ENCODE measurements at places on chromosomes 1 and 21.

DNA sequence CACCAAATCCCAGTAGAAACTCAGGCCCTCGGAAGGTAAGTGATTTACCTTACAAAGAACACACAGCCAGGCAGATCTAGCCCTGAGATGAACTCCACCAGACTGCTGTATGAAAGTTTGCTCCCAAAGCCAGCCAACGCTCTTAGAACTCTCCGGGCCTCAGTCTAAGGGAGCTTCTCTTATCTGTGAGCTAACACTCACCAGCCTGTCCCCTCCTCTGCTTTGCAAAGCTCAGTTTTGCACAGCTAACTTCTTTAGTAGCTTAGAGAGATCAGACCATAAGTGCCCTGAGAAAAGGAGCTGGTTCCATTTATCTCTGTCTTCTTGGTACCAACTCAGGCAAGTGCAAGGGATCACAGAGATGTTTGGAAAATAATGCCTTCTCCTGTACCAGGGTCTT is 195.8 kb upstream of the JUN start:
- no peak for DNase-seq

GRCh38 chr1:116472431-116472961 is 98.3 kb downstream of the CD58 start:
- no peak for DNase-seq

- DNase-seq = no peak
These were observed 28.7 kb downstream of the RSPH1 start for GRCh38 chr21:42467140-42467983.

- DNase-seq = peak; percentile 2
These were observed 211.4 kb downstream of the PTPRC start for GRCh38 chr1:198850196-198850595.

GRCh38 chr1:182680901-182681567 is 3.4 kb downstream of the RGS8 start:
- peak; percentile 7 for DNase-seq

GRCh38 chr1:173002891-173003838 is 47.6 kb downstream of the TNFSF18 start:
- no peak for DNase-seq

DNA sequence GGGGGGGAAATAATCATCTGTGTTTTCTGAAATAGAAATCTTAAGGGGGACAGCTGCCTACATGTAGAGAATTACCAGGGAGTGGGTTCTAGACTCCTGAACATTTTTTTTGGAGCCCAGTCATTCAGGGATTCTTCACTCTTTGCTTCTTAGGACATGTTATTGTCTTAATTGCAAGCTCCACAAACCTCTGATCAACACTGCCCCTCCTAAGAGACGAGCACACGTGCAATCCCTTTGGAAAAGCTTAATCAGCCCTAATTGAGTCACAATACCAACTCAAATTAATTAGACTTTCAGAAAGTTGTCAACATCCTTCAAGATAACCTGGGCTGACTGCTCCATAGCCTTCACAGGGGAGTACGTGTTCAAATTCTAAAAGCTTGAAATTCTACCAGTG is 21.4 kb downstream of the RGS8 start:
- DNase-seq = no peak

GRCh38 chr1:11806307-11806936 is 431 bp downstream of the CLCN6 start:
- peak; percentile 28 for DNase-seq

DNA sequence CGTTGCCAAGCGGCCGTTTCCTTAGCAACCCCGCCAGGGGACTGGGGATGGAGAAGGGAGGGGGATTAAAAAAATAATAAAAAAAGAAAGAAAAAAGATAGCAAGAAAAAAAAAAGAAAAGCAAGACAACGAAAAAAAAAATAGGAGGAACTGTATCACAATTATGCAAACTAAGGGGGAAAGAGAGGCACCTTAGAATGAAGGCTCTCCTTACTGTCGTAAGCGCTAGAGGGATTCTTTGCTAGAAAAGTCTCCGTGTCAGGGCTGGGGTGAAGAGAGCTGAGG is 625 bp upstream of the NEGR1 start:
- DNase-seq = no peak

- no peak for DNase-seq
These were observed 34.7 kb downstream of the NGF start for GRCh38 chr1:115303364-115303763.

DNA sequence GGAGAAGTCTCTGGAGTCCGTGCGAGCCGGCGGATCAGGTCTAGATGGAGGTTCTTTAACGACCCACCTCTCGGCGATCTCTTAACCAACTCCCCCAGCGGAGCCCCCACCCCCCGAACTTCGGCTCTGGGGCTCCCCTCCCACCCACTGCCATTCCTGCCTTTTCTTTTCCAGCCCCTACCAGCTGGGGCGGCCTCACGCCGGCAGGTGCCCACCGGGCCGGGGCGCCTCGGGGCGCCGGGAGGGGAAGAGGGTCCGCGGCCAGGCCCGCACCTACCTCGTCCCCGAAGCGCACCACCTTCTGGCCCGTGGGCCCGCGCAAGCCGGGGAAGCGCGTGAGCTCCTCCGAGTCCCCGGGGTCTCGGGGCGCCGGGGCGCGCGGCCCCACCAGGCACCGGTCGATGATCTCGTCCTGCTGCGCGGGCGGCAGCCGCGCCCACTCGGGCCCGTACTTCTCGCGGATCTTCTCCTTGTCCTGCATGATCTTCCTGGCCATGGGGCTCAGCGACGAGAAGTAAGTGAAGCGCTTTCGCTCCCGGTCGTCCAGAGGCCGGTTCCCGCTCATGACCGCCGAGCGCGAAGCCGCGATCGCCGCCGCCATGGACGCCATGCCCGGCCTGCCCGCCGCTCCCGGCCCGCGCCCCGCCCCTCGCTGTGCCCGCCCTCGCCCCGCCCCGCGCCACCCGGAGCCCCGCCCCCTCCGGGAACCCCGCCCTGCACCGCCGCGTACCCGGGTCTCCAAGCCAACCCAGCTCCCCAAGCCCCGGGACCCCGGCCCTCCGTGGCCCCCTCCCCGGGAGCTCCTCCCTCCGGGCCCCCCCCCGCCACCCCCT is at the start of gene C1orf198:
Gene C1orf198, minus strand, starts transcription at position 619 of the 833 bp plus-strand sequence. Its CDS starts 9 bp downstream, at position 610.
- peak; percentile 26 for DNase-seq

GRCh38 chr1:160680399-160680798 is 31.2 kb downstream of the CD48 start:
- DNase-seq = no peak

- peak; percentile 40 for DNase-seq
These were observed 127.2 kb downstream of the IGSF21 start for GRCh38 chr1:18234790-18235242.

DNA sequence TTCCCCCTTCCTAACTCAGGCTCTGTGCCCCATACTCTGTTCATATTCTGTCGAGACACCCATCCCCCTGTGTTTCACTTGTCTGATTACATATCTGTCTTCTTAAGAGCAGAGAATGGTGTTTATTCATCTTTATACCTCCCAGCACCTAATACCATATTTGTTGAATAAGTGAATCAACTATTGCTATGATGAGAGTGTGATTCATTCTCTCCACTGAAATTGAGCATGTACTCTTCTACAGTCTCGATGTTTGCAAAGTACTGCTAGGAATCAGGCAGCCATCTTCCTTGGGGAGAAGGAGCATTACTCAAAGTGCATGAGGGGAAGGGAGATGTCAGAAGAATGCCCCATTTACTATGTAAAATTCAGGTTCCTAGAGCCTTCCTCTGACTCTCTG is 27.0 kb downstream of the TBX15 start:
- no peak for DNase-seq

GRCh38 chr1:68608289-68608688 is 111.4 kb upstream of the DEPDC1 start:
- DNase-seq = no peak

GRCh38 chr1:208006258-208006920 is 95.5 kb upstream of the CD34 start:
- DNase-seq = no peak

GRCh38 chr1:248814351-248814750 is 11.4 kb downstream of the SH3BP5L start:
- no peak for DNase-seq

DNA sequence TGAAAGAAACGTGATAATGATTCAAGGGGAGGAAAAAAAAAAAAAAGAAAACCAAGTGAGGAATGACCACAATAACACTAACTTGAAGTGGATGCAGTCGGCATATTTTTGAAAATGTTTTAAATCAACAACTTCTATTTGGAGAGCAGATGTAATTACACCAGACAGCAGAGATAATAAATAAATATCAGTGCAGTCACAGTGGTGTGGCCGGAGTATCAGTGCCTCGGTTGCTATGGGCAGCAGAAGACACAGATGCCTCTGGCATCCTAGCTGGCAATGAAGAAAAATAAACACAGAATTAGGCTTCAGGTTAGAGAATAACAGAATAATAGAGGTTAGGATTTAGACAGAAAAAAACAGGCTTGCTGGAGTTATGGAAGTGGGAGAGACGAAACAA is 888.3 kb downstream of the LTN1 start:
- DNase-seq = no peak

DNA sequence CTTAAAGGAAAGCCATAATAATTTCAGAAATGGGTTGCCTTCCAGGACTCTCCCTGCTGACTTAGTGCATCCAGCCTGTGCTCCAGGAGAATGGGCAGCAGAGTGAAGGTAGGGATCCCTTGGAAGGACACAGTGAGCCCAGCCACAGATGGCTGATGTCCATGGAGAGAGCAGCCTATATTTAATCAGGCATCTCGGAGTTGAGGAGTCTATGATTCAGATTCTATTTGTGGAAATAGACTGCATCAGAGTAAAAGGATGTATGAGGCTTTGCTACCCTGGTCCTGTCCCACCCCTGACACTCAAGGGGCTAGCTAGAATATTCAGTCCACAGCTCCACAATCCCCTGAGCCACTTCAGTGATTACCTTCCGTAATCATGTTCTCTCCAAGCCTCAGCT is 43.8 kb upstream of the PBX1 start:
- no peak for DNase-seq

DNA sequence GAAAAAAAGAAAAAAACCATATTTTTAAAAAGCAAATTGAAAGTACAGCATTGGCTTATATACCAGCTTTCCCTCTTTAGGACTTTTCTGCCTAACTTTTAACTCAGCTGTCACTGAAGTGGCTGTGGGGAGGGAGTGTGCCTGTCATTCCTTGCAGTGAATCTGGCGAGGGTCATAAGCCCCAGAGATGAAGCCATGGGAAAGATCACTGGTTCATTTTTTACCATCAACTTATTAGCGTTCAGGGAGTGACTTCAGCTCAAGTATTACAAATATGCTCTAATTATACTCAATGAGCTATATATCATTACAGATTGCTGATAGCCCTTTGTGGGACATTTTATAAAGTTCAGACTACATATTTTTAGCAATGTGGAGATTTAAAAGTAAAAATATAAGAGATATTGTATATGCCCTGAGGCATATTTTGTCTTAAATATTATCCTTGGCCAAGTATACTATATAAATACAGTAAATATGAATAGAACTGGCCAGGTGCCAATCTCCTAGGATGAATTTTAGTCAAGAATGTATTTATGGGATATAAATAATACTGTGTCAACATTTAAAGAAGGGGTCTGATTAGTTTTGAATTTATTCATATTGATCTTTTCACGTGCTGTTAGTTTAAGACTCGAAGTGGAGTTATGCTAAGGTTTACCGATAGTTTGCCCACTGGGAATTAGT is 4.4 kb downstream of the TGFB2 start:
- DNase-seq = no peak

- peak; percentile 58 for DNase-seq
These were observed 470 bp downstream of the RPRD2 start for GRCh38 chr1:150364231-150365003.

GRCh38 chr1:3871451-3871805 is 14.2 kb downstream of the DFFB start:
- no peak for DNase-seq

DNA sequence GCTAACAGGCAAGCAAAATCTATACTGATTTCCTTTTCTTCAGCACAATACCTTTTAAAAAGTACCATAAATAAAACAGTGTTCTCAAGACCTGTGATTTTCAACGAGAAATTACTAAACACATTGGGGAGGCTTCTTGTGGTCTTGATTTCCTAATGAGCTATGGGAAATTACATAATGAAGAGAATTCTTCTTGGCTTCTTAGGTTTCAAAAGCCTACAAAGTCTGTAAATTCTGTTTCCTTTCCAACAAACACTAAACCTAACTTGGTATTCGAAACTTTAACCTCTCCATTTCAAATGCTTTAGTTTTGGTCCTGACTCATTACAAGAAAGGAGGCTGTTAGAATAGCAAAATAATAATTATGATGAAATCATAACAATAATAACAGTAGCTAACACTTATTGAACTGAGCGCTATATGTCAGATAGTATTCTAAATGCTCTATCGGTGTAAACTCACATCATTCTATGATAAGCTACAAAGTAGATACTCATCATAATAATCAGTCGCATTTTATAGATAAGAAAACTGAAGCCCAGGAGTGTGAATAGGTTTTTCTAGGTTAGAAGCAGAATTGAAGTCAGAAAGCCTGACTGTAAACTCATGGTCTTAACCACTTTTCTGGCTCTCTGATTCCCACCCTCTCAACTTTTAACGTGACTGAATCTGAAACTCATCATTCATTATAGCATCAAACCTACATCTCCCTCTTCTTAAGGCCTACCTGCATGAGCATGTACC is 486.7 kb downstream of the SMYD3 start:
- no peak for DNase-seq

DNA sequence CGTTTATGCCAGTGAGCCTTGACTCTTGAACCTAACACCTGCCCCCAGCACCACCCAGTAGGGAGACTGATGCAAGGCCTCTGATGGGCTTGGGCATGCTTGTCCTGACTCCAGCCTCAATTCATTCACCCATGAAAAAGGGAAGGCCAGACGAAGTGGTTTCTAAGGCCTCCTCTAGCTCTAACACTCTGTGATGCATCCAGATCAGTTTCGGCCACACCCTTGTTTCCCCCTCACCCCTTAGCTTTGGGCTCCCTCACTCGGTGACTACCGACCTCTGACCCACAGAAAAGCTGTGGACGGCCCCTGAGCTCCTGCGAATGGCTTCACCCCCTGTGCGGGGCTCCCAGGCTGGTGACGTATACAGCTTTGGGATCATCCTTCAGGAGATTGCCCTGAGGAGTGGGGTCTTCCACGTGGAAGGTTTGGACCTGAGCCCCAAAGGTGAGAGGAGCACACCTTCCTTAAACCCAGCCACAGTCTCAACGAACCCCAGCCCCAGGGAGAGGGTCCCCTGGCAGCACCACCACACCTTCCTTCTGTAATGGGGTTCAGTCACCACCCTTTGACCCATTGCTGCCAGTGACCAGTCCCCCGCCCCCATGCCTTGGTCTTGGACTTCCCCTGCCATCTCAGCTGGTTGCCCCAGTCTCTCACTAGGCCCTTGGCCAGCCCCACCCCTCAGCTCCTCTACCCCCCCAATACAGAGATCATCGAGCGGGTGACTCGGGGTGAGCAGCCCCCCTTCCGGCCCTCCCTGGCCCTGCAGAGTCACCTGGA is 9.0 kb downstream of the NPR1 start:
- DNase-seq = no peak

GRCh38 chr1:223311826-223312225 is 52.1 kb downstream of the SUSD4 start:
- no peak for DNase-seq

- no peak for DNase-seq
These were observed 3.7 kb upstream of the SEMA4A start for GRCh38 chr1:156149374-156150332.

- DNase-seq = no peak
These were observed 35.4 kb upstream of the MYBPHL start for GRCh38 chr1:109341944-109342930.

All from kidney capillary endothelial cell (primary cell).